ENCODE measurements at places on chromosomes 2 and 18. TPM values are rescaled to one million over a fixed set of nuclear protein-coding genes. Genes with fewer than 3 reads are reported as not detected.

- DNase-seq, result no peak
- no peak overlapping the region for H3K27ac ChIP-seq
- no peaks in the 10 kb centered on the region for H3K36me3 ChIP-seq
- no peak overlapping the region for H3K4me3 ChIP-seq
- H3K27me3 ChIP-seq, result no peaks in the 10 kb centered on the region
Observed at GRCh38 chr2:55431982-55432627, 12.4 kb upstream of the CCDC88A start.

DNA sequence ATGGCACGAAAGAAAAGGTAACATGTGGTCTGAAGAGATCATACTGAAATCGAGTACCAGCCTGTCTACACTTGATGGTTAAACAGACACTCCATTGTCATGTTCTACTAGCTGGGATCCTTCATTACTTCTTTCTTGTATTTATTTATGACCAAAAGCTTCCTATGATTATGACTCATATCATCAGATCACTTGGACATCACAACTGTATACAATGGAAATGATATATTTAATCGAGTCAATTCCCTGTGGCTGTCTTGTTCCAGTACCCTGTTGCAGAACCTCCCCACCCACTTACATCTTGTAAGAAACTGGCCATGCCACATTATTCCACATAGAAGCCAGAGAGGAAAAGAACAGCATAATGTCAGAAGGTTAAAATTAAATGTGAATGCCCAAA, 358.9 kb downstream of the ZEB2 start:
- H3K4me1 ChIP-seq, result no peaks in the 10 kb centered on the region
- no peak for DNase-seq
- H3K36me3 ChIP-seq, result no peaks in the 10 kb centered on the region
- no peaks in the 10 kb centered on the region for H3K27me3 ChIP-seq

DNA sequence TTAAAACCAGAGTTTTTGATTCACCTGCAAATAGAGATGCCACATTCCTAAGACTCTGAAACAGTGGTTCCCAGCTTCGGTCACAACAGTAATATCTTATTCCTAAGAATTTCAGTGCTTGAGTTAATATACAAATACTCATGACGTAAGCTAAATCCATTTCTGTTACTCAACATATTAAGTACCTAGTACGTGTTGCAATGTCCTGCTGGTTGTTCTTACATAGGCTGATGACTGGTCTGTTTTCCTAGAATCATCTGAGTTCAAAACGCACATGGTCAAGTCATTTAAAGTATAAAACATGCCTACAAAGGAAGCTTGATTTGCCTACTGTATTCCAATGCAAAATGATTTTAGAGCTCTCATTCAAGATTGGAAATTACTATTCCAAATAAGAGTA, 7.2 kb downstream of the NCL start:
- no peaks in the 10 kb centered on the region for H3K27me3 ChIP-seq
- DNase-seq, result no peak
- H3K27ac ChIP-seq, result no peak overlapping the region
- H3K36me3 ChIP-seq, result peaks cover 83% of the 10 kb centered on the region

- H3K4me1 ChIP-seq, result no peaks in the 10 kb centered on the region
- H3K27me3 ChIP-seq, result no peaks in the 10 kb centered on the region
- H3K4me3 ChIP-seq, result no peak overlapping the region
- H3K36me3 ChIP-seq, result no peaks in the 10 kb centered on the region
- no peak overlapping the region for H3K27ac ChIP-seq
Observed at GRCh38 chr18:76691800-76692199, 130.6 kb upstream of the ZNF236 start.

DNA sequence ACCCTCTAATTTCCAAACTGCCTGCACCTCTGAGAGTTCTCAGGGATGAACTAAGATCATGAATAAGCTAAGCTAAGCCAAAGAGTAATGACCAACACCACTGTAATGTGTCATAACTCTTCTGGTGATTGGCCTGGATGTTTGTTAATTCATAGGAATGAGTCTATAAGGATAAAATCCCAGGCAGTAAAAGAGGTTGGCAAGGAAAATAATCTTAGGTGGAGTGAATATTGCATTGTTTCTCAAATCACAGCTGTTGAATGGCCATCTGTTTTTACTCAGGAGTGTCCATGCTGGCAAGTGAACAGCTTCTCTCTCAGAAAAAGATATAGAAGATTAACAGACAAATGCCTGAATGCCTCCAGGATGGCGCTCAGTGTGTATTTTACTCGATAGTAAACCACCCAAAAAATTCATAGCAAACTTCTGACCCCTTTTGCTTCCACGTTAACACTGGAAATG, 60.8 kb upstream of the GLS start:
- no peaks in the 10 kb centered on the region for H3K4me1 ChIP-seq
- no peak overlapping the region for H3K27ac ChIP-seq
- H3K4me3 ChIP-seq, result no peak overlapping the region
- no peak for DNase-seq
- no peaks in the 10 kb centered on the region for H3K27me3 ChIP-seq

- H3K27me3 ChIP-seq, result no peaks in the 10 kb centered on the region
- H3K4me3 ChIP-seq, result no peak overlapping the region
- DNase-seq, result no peak
- no peaks in the 10 kb centered on the region for H3K4me1 ChIP-seq
- no peaks in the 10 kb centered on the region for H3K36me3 ChIP-seq
- H3K27ac ChIP-seq, result no peak overlapping the region
Observed at GRCh38 chr2:190791347-190791975, 89.2 kb upstream of the GLS start.

Gene EMILIN1
- 0.73 TPM for total RNA-seq

GRCh38 chr2:16293398-16293797, 353.0 kb downstream of the MYCN start:
- DNase-seq, result no peak
- H3K27ac ChIP-seq, result no peak overlapping the region
- no peaks in the 10 kb centered on the region for H3K36me3 ChIP-seq
- H3K4me1 ChIP-seq, result no peaks in the 10 kb centered on the region
- H3K27me3 ChIP-seq, result no peaks in the 10 kb centered on the region

Gene OR6B2
- total RNA-seq, result not detected

Gene TWIST2
- total RNA-seq, result not detected

DNA sequence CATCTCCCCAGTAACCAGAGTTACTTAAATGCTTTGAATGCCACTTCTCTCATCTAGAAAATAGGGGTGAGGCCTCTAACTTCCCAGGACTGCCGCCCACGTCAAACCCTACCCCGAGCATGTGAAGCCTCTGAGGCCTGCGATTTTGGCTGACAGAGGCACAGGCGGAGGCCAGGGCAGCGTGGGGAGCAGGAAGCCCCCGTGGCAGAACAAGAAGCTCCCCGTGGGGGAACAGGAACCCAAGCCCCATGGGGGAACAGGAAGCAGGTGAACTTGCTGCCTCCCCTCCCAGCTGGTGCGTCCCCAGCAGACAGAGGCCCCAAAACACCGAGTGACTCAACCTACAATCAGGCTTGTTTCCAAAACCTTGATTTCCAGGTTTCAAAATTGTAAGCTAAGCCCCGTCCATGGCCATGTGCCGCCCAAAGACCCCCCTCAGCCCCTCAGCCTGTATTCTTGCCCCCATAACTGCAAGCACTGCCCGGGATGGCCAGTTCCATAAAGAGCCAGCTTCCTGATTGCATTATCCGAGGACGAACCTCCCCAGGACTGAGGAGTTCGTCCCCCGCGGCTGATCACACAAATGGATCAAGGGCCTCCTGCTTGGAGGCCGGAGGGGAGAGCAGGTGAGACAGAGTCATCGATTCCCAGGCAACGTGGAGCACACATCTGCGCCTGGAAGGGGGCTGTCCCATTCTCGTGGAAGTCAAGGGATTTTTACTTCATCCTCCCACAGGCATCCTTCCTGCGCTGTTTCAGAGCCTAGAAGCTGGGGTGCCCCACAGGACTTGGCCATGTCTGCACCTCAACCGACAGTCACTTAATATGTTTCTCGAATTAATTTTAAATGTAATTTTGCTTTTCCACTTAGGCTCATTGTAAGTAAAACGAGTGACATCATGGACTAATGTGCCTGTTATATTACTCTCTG, 36.3 kb upstream of the CTDP1 start:
- H3K27ac ChIP-seq, result no peak overlapping the region
- H3K36me3 ChIP-seq, result no peaks in the 10 kb centered on the region
- no peak overlapping the region for H3K4me3 ChIP-seq
- no peak for DNase-seq

Gene DRC1
- total RNA-seq, result not detected

DNA sequence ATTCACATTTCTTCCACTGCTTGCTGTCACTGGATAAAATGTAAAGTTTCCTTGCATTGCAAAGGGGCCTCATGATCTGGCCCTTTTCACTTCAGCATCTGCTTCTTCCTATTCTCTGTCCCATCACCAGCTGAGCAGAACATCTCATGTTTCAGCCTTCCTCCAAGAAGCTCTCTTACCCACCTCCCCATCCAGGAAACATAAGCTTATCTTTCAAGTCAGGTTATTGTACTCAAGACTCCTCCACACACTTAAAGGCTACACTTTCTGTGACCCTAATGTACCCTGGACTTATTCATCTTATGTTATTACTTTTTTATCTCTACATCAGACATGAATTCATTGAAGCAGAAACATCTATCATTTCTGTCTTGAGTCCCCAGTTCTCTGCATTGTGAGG, 230.5 kb downstream of the PMAIP1 start:
- no peak overlapping the region for H3K27ac ChIP-seq
- H3K4me1 ChIP-seq, result no peaks in the 10 kb centered on the region
- H3K36me3 ChIP-seq, result no peaks in the 10 kb centered on the region
